HFF-Myc (cell line): ENCODE measurements at places on chromosomes 2 and 18.

DNA sequence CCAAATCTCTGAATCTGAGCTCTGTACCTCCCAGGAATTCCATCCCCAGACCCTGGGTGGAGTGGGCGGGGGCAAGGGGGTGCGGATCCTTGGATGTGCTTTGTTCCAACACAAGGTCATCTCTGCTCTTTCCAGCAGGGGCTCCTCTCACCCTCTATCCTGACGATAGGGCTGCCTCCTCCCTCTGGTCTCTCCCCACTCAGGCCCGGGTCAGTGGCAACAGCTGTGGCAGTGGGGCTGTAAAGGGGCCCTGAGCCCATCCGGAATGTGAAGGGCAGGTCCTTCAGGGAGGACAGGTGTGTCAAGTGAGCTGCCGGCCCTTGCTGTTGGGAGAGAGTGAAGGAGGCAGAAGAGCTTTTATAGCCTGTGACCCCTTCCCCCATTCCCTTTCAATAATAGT, 167.8 kb downstream of the CELF4 start:
- DNase-seq, result no peak

DNA sequence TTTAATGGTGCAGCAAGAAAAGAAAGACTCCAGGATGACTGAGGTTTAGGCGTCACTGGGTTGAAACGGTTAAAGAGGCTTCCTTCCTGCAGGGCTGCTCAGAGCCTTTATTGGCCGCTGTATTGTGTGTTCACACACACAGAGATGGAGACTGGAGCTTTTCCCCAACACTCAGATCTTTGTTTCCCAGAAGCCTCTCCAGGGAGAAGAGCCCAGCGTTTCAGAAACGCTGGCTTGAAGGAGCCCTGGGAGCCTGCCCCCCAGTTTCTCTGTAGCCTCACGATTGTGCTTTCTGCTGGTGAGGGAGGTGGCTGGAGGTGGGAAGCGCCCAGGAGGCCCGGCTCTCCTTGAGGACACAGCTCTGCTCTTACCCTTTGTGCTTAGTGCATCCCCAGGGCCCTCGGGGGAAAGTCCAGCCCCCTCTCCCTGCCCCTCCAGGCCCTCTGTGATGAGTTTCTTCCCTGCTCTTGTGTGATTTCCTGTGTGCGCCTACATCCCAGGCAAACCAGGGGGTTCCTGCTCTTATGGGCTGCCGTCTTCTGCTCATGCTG, 37.1 kb downstream of the RRM2 start:
- DNase-seq, result no peak

DNA sequence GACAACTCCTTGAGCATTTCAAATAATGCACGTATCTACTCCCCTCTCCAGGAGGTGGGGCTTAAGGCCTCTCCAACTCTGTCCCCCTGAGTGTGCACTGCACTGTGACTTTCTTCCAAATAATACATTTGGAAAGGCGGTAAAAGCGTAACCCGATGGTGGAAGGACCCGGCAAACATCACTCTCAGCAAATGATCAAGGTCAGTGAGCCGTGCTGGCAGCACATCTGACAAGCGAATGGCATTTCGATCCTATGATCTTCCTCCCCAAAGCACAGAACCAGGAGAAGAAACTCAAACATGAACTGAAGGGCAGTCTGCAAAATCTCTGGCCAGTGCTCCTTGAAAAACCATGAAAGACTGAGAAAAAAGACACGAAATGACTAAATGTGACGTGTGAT, 208.7 kb downstream of the TWIST2 start:
- no peak for DNase-seq

- no peak for DNase-seq
Observed at GRCh38 chr2:40445467-40445866, 6.4 kb downstream of the SLC8A1 start.
